Stomach (tissue), 19 donors: ENCODE measurements at places on chromosomes 11 and 22. TPM values are rescaled to one million over a fixed set of nuclear protein-coding genes. Genes with fewer than 3 reads are reported as not detected.

GRCh38 chr11:11463405-11463804 is 110.4 kb upstream of the CSNK2A3 start:
- peak; percentile 35 for DNase-seq

DNA sequence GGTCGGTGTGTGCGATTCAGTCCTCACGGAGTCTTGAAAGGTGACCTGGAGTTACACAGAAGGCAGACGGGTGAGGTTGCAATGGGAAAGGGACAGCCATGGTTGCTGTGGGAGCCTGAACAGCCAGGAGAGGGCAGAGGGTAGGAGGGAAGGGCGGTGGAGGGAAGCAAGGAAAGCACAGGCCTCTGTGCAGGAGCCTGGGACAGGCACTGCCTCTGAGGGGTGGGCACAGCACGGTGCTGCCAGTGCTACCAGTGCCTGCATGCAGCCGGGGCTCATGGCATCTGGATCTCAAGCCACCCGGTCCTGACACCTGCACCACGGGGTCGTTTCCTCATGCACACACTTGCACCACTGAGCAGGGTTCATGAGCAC is 401.0 kb downstream of the TBC1D22A start:
- no peak for DNase-seq

SHANK2 gene
- total RNA-seq, result 126 TPM

- no peak for DNase-seq
Observed at GRCh38 chr22:47091246-47091651, 328.8 kb downstream of the TBC1D22A start.

FAM111B gene
- 1.4 TPM for total RNA-seq
